ENCODE measurements at places on chromosomes 7 and 10.

- DNase-seq, result no peak
These were observed 125.9 kb upstream of the LYZL2 start for GRCh38 chr10:30755441-30755953.

GRCh38 chr7:99786726-99787335 lies 2.8 kb upstream of the CYP3A4 start:
- DNase-seq, result no peak

- no peak for DNase-seq
These were observed 124.4 kb downstream of the PON1 start for GRCh38 chr7:95199779-95200558.

GRCh38 chr10:35554461-35555056 lies 50.6 kb upstream of the GJD4 start:
- DNase-seq, result no peak

DNA sequence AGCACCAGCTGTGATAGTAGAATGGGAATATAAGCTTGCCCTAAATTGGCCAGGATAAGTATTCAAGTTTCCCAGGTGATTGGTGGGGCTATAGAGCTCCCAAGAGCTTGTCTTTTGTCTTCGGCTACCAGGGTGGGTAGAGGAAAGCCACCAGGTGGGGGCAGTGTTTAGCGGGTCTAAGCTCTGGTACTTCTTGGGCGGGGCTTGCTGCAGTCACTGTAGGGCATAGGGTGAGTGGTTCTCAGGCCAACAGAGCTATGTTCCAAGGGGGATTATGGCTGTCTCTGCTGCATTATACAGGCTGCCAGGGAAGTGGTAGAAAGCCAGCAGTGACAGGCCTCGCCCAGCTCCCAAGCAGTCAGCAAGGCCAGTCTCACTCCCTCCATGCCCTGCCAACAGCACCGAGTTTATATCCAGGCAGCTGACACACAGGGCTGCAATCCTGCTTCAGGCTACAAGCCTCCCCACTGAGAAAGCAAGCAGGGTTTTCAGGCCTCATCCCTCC lies 110.7 kb downstream of the ZNF467 start:
- peak; percentile 62 for DNase-seq

GRCh38 chr10:89283936-89284475 lies 17.8 kb upstream of the IFIT2 start:
- DNase-seq, result no peak

DNA sequence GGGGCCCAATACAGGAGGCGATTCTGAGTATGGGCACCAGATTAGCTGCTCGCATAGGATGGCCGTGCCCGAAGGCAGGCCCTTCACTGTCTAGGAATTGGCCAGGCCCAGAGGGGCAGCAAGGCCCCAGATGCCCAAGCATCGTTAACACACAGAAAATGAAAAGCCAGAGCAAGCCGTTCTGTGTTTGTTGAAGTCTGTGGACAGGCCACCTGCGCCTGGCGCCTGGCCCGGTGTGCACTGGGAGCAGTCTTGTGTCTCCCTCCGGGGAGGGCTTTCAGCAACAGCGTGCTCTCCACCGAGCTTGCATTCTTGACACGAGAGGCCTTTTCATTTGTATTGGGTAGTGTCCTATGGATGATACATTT lies 34.5 kb upstream of the TTYH3 start:
- DNase-seq, result no peak

DNA sequence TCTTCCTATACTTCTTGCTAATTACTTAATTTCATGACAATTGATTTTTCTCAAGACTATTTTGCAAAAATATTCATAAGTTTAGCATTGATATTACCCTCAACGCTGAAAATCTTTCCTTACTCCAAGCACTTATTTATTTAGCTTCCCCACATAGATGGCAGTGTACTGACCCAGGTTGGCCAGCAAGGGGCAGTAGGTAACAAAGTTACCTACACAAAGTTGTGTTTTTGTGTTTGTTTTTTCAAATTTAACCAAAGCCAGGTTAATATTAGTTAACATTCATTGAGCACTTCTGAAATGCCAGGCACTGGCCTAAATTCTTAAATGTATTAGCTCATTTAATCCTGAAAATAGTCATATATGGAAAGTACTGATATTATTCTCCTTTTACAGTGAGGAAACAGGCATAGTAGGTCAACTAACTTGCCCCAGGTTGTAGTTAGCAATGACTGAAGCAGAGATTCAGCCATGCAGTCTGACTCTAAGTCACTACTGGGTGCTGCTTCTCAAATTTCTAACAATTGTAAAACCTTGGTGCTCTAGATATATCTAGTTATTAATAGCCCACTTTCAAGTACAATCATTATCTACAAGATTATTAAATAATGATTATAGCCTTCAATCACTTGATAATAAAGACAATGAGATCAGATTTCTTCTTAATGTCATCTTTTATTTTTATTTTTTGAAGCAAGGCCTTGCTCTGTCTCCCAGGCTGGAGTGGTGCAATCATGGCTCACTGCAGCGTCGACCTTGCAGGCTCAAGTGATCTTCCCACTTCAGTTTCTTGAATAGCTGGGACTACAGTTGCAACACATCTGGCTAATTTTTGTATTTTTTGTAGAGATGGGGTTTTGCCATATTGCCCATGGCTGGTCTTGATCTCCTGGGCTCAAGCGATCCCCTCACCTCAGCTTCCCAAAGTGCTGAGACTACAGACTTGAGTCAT lies 5.8 kb upstream of the GGCT start:
- DNase-seq, result peak; percentile 45

DNA sequence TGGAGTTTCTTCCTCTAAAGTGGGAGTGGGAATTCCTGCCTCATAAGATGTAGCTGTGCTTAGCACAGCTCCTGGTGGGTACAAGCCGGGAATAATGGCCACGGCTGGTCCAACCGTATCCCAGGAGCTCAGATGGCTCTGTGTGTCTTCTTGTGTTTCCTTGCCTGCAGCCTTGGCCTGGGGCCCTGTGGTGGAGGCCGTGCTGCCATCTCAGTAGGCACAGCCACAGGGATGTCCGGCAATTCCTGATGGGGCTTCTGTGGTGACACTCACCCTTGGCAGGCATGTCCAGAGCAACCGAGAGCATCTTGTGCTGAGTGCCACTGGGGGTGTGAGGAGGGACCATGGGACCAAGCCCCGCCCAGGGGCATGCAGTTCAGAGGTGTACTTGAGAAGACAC lies 50.0 kb upstream of the AQP1 start:
- DNase-seq, result no peak

DNA sequence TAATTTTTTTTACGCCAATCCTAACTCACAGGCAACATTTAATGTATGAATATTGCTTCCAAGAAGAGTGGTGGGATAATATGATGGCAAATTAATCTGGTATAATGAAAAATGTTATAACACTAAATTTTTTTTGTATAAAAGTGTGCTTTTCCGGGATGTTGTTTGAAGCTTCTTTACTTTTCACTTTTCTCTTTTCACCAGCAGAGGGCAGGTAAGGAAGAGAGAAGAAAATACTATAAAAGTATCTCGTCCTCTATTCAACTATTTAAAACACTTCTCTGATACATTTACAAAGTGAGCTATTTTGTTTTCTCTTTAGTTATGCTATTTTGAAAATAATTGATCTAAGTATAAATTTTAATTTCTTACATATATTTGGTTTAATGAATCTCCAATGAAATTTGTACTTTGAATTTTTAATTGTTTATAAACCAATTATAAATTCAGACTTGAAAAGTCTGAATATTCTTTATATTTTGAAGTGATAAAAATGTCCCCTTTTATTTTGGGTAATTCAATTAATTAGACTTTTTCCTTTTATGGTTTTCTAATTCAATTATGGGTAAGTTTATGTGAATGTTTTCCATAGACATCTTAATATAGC lies 20.7 kb upstream of the CFTR start:
- peak; percentile 0 for DNase-seq

DNA sequence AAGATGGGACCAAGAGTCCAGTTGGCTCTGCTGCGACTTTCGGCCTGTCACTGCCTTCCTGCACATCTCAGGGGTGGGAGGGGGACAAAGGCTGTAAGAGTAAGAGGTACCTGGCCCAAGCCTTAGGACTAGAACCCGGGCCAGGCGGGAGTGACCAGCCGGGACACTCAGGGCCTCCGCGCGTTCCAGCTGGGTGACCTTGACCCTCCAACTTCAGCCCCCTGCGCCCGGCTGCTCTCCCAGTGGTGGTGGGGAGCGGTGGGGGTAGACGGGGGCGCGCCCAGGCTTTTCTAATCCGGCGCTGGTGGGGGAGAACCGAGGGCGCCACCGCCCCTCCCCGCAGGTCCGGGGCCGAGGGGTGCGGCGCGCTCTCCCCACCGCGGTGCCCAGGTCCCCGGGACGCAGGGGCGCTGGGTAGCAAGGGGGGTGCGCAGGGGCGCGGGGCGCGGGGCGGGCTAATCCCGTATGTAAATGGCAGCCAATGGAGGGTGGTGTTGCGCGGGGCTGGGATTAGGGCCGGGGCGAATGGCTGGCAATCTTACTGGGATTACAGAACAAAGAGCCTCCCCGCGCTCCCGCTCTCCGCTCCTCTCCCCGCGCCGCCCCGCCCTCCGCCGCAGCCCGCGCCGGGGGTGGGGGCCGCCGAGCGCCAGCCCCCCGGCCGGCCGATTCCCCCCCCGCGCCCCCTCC lies at the start of gene GTF2IRD1:
Gene GTF2IRD1, plus strand, starts transcription at position 585 of the 690 bp plus-strand sequence. CDS start 54,175 bp downstream, outside the sequence.
- DNase-seq, result peak; percentile 48
